MM.1S (cell line): ENCODE measurements at places on chromosomes 3 and 15.

- peak; percentile 74 for DNase-seq
Observed at GRCh38 chr15:60326824-60327654, 70.7 kb downstream of the ANXA2 start.

DNA sequence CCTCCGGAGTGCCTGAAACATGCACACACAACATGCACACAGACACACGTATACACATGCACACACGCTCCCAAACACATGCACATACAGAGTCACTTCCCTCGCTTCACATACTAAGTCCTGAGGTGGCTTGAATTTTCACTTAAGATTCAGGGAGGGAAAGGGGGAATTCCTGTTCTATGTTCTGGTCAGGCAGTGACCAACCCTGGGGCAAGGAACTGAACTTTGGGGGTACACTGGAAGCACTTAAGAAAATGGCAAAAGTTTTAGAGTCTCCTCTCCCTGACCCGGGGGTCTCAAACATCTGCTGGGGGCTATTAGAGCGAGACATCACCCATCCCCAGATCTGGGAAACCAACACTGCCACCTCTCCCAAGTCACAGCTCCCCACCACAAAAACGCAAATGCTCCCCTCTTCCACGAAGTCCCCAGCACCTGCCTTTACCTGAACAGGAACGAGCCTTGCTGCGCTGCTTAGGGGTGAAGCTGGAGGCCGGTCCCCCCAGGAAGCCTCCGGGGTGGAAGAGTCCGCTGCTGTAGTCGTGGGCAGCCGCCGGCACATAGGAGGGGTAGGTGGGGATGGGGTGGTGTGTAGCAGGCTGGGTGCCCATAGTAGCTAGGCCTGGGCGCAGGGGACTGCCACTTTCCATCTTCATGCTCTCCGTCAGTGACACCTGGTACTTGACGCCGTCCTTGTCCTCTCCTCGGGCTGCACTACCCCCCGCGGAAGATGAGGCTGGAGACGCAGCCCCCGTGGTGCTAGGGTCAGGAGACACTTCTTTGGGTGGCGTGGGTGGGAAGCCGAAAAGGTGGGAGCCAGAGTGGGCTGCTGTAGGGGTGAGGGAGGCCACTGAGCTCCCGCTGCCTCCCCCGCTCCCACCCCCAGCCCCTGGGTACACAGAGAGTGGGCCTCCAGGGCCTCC is 7.5 kb downstream of the GATA2 start:
- DNase-seq: no peak

- DNase-seq: no peak
Observed at GRCh38 chr3:128456776-128457715, 9.6 kb downstream of the DNAJB8 start.

DNA sequence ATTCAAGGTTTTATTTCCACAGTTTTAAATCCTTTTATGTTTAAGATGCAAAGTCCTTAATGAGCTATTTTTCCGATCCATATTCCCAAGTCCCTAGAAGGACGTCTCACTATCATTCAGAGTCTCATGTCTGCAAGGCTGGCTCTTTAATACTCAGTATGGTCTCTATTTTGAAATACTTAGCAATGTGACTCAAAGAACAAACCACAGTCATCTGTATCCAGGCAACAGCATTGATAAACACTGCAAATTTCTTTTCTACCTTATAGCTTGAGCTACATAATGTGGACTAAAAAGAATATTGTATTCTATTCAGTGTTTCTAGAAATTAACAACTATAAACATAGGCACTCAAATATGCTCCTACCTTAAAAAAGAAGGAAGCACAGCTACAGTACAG is 588.3 kb upstream of the NAALADL2 start:
- no peak for DNase-seq

- no peak for DNase-seq
Observed at GRCh38 chr15:97915261-97915660, 45.2 kb upstream of the ARRDC4 start.

GRCh38 chr3:149752788-149753136 is 473 bp upstream of the COMMD2 start:
- DNase-seq: no peak

GRCh38 chr3:160481856-160482255 is 32.3 kb upstream of the TRIM59 start:
- DNase-seq: no peak

- no peak for DNase-seq
Observed at GRCh38 chr3:193812078-193812725, 219.2 kb downstream of the OPA1 start.

- no peak for DNase-seq
Observed at GRCh38 chr3:69031635-69032034, 18.2 kb upstream of the EOGT start.

GRCh38 chr3:45249391-45249790 is 23.3 kb upstream of the TMEM158 start:
- no peak for DNase-seq

DNA sequence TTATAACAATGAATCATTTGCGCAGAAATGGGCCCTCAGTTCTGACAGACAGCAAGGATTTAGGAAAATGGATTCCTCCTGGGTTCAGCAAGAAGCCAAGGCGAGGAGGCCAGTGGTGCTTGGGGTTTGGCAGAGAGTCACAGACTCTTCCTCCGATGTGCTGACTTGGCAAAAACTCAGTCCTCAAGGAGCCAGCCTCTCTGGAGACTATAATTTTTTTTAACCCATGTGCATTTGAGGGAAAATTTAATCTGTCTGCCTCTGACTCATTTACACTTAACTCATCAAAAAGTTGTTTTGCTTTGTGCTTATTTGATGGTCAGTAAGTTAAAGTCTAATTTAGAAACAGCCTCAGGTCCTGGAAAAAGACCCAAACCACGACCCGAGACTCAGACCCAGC is 34.2 kb upstream of the SLC24A5 start:
- no peak for DNase-seq

GRCh38 chr15:49148298-49148697 is 7.1 kb downstream of the COPS2 start:
- DNase-seq: no peak

DNA sequence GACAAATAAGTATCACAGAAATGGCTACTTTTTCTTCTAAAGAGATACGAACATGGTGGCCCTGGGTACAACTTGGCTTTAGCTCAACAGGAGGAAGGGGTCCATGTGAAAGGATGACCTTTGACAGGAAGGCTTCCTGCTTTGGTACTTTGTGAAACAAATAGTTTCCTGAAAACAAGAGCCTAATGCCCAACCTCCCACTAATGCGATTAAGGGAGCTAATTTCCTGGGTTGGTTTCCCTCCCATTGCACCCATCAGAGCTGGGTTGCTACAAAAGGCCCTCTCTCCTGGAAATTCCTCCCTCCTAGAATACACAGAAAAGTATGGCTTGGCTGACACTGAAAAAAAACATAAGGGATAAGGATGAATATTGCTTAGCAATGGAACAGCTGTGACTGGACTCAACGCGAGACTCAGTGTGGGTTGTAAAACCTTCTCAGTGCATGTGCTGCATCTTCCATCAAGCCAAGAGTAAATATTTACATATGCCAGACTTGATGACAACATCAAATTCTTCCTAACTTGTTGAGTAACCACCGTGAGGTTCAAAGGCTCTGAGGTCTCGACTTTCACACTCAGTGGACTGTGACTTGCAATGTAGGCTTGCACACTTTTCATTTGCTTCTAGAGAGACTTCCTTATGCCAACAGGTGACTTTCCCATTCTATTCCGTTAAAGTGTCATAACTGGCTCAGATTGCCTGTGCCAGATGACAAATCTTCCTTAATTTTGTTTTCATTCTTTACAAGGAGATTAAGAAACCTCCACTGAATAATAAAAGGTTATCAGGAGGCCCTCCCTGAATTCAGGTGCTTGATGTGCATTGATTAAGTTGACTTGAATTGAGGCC is 60.1 kb downstream of the ADAMTS9 start:
- no peak for DNase-seq

- DNase-seq: peak; percentile 80
Observed at GRCh38 chr3:158845765-158846350, 44.0 kb downstream of the MFSD1 start.
